ENCODE measurements at places on chromosomes 3 and 15. TPM values are rescaled to one million over a fixed set of nuclear protein-coding genes. Genes with fewer than 3 reads are reported as not detected.

TRPM1 gene
- total RNA-seq, result not detected

PTPRG gene
- 131 TPM for total RNA-seq

C2CD4A gene
- 0.67 TPM for total RNA-seq

OR5K2 gene
- not detected for total RNA-seq
